ENCODE measurements at places on chromosomes 5 and 9. TPM values are rescaled to one million over a fixed set of nuclear protein-coding genes. Genes with fewer than 3 reads are reported as not detected.

The C5orf58 gene
- not detected for total RNA-seq

The LRRC19 gene
- not detected for total RNA-seq

The NAIP gene
- total RNA-seq = 3.2 TPM

The KCNIP1 gene
- total RNA-seq = 20.8 TPM

The PRR16 gene
- total RNA-seq = not detected

DNA sequence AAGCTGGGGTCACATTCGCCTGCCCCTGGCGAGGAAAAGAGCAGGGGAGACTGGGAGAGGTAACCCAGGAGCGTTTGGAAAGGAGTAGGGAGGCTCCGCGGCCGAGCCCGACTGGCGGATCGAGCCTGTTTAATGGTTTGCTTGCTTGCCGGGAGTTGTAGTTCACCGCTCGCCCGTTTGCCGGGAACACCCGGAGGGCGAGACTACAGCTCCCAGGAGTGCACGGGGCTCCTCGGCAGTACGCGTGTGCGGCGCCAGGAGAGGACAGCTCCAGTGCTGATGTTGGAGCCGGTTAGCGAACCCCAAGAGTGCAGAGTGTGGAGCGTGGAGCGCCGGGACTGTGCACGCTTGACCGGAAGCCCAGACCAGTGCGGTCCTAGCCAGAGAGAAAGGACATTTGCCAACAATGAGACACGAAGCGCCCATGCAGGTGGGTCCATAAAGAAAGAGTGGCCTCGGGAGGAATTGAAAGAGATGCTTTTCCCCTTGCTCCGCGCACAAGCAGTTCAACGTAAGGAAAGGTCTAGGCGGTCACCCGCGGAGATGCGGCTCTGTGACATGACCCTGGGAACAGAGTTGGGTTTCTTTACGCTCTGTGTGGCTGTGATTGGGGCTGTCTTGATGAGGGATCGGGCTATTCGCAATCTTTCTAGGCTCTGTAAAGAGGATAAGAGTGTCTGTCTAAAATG lies at the start of gene RAB3C:
TSS of gene RAB3C (plus strand) at position 273 of the 689 bp plus-strand sequence. CDS start at position 407, 134 bp downstream.
- peak; percentile 97 for DNase-seq

- DNase-seq = no peak
These were observed 59.1 kb downstream of the PJA2 start for GRCh38 chr5:109350537-109351270.

- DNase-seq = no peak
These were observed 221.3 kb upstream of the TAS2R1 start for GRCh38 chr5:9851458-9851857.

DNA sequence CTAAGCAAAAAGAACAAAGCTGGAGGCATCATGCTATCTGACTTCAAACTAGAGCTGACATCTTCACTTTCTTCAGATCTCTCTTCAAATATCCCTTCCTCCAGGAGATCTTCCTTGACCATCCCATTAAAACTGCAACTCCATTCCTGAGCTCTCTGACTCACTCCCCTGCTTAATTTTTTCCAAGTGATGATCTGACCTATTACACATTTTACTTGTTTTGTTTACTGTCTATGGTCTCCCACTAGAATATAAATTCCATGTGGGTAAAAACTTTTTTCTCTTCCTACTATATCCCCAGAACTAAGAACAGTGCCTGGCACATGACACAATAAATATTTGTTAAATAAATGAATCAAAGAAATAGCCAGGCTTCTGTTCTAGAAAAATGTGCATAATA lies 87.5 kb downstream of the SLIT3 start:
- no peak for DNase-seq

DNA sequence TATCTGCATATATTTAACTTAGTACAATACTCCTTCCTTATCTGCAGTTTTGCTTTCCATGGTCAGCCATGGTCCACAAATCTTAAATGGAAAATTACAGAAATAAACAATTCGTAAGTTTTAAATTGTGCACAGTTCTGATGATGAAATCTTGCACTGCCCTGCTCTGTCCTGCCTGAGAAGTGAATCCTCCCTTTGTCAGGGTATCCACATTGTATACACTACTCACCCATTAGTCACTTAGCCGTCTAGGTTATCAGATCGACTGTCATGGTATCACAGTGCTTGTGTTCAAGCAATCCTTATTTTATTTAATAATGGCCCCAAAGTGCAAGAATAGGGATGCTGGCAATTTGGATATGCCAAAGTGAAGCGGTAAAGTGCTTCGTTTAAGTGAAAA lies 8.3 kb upstream of the YTHDC2 start:
- DNase-seq = no peak

DNA sequence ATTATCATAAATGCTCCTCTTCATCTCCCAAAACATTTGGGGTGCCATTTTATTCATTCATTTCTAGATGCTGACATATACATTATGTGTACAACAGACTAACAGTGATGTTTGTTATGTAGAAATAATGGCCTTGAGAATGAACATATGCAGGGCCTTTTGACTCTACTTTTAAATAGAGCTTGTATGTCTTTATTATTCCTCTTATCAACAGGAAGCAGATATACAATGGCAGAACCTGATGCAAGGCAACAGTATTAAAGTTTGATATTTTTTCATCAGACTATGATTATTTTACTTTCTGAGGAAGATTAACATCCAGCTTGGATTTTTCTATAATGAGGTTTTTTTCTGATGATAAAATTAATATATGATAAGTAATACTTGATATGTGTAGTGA lies 44.1 kb downstream of the SNX18 start:
- DNase-seq = peak; percentile 53

DNA sequence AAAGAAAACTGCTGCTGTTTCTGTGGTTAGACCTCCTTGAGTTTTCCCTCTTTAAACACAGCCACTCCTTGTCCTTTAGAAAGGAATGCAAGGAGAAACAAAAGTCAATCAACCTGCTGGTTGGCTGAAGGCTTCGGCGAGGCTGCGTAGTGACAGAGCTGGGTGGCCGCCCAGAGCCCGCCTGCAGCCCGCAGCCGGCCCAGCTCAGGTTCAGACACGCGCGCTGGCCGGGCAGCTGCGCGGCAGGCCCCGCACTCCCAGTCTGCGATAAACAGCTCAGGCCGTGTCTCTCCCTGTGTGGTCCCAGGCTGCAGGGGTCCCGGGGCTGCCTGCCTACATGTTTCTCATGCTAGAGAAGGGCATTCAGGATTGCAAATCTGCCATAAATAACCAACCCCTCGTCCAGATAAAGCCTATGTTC lies 115.4 kb downstream of the HSD17B3 start:
- no peak for DNase-seq

GRCh38 chr9:99264070-99264680 lies 42.1 kb downstream of the SEC61B start:
- peak; percentile 42 for DNase-seq

GRCh38 chr9:99239341-99240060 lies 17.4 kb downstream of the SEC61B start:
- no peak for DNase-seq

DNA sequence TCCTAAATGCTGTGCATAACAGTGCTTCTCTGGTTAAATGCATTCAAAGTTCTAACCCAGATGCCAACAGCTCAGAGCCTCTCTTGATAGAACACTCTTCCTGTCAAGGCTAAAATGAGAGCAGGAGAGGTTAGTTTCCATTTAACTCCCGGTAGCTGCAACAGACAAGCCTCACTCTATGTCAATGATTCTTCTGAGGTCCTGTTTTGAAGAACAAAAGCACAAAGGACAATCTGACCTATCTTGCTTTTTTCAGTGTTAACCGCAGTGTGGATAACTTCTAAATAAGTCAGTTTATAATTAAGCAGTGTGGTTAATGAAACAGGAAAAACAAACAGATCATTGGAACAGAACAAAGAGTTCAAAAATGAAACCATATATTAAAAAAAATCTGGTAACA lies 80.7 kb downstream of the ANKRD55 start:
- DNase-seq = peak; percentile 42

DNA sequence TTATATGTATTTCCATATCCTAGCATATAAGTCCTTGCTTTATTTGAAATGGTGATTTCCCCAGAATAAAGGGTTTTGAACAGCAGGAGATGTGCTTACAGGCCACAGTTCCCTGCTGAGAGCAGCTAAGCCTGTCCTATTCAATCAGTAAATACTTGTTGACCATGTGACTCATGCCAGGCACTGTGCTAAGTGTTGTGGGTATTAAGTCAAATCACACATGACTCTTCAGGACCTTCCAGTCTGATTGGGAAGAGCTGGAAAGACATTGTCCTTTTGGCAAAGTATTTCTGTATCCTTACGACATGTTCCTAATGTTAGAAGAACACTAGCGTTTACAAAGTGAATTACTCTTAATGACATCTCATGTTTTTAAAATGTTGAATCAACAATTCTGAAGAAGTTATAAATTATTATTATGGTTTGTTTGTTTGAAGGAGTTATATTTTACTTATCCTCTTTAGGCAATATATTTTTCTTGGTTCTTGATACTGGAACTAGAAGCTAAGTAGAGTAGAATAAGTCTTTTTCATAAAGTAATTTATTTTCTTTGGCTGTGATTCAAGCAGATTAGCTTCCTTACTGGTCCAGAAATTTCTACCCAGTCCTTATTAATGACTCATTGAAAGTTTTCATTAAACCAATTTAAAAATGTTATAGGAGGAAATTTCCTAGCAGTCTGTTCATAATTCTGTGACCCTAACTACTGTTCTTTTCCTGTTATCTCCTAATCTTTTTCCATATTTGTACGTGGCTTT lies 82.1 kb downstream of the GAPVD1 start:
- DNase-seq = peak; percentile 61

GRCh38 chr9:6632516-6633183 lies 12.9 kb downstream of the GLDC start:
- no peak for DNase-seq

GRCh38 chr9:68577774-68578591 lies 37.3 kb upstream of the TMEM252 start:
- DNase-seq = no peak

DNA sequence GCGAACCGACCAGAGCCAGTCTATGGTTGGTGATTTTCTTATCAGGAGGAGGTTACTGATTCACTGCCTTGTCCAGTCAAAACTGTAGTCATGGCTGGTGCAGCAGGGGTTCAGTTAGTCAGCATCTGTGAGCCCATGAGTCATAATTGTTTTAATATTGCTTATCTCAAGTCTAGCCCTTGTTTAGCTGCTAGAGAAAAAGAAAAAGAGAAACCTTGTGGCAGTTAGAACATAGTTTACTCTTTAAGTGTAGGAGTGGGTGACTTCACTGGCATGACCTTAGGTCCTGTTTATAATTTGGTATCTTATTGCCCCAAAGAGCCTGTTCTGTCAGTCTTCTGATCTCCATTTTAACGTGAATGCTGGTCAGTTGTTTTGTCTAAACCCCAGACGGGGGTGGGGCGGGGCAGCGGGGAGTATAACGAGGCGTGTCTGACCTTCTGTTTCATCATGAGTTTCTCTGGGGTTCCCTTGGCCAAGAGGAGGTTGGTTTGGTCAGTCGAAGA lies 76.9 kb upstream of the NFIL3 start:
- DNase-seq = no peak

DNA sequence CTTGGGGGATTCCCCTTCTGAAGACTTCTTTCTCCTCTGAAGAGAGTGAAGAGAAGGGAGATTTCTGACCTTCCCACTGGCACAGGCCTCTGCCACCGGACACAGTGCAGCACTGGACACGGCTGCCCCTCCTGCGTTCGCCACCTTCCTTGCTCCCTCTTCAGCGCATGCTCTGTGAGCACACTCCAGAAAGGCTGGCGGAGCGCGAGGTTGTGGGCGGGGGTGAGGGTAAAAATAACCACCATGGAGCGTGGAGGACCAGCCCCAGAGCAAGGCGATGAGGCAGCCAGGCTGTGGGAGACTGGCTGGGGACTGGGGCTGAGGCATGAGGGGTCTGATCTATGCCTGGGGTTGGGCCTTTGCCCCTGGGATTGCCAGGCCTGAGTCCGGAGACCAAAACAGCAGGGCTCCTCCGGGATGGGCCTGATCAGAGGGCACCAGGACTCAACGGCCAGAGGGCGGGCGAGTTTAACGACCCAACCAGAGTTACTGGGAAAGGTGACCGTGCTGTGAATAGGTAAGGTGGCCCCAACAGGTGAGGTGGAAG lies 97.2 kb downstream of the ROR2 start:
- no peak for DNase-seq

- no peak for DNase-seq
These were observed 56.0 kb upstream of the MOCS2 start for GRCh38 chr5:53165431-53166182.

DNA sequence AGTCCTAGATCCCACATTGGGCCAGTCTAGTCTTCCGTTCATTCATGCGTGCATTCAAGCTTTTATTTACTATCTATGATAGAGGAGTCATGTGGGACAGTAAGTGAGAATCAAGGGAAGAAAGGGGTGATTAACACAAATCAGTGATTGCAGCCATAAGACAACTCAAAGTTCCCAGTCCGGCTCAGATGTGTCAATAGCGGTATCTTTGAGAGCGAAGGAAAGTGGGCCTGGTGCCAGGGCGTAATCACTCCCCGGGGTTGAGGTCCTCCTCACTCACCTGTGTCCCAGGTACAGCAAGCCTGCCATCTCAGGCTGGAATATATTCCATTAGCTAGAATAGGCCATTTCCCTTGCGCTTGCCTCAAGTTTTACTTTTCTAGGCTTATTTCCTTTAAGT lies 196.3 kb downstream of the ATP10B start:
- DNase-seq = no peak

DNA sequence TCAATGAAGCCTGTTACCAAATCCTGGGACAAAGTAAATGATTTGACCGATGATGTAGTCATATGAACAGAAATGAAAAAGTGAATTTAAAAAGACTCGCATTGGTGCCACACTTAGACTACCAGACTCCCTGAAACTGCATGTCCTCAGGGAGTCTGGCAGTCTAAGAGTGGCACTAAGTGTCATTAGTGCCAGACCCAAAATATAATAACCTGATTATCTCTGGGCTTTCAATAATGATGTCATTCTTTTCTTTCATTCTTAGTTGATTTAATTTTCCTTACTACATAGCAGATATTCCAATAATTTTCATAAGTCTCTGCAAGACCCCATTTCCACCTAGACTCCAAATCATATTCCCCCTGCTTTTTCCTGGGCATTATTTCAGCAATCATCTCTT lies 59.0 kb downstream of the OR2K2 start:
- DNase-seq = no peak

DNA sequence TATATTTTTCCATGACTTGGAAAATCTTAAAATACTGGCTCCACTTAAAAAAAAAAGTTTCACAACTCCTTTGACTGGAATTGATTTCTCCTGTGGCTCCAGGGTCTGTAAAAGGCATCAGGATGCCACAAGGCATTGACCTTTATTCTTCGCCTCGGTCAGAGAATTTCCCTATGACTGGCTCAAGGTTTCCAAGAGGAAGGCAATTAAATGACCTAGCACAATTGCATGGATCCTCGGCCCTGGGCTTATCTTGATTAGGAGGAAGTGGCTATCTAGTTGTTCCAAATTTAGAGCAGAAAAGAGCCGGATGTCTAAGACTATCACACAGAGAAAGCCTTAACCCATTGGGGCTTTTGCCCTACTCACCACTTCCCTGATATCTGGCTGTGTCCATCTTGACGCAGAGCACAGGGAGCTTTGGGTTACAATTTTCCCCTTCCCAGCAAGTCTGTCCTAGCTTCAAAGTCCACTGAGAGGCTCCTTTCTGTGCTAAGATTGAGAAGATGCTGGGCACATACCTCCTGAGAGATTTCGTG lies 56.9 kb upstream of the COL15A1 start:
- DNase-seq = peak; percentile 91

- peak; percentile 27 for DNase-seq
These were observed 26.6 kb downstream of the GRAMD2B start for GRCh38 chr5:126449751-126450271.
